ENCODE measurements at places on chromosomes 1 and 21. TPM values are rescaled to one million over a fixed set of nuclear protein-coding genes. Genes with fewer than 3 reads are reported as not detected.

GRCh38 chr1:185467122-185467521 is 150.1 kb upstream of the IVNS1ABP start:
- H3K4me3 ChIP-seq, result no peak overlapping the region
- DNase-seq, result no peak
- H3K36me3 ChIP-seq, result no peaks in the 10 kb centered on the region
- no peak overlapping the region for H3K27ac ChIP-seq
- no peaks in the 10 kb centered on the region for H3K27me3 ChIP-seq

DNA sequence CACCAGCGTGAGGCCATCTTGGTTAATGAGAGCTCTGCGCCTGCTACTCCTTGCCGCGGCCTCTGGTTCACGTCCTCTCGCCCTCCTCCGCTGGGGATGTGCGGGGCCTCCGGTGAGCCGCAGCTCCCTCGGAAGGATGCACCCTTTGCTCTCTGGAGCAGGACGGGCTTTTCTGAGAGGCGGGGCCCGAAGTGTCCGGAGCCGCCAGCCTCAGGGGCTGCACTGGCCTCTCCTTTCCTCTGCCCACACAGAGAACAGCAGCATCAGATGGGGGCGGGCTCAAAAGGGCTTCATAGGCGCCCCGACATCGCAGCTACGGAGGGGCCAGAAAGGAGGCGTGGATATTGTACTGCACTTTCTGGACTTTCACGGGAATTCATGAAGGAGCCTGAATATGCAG is 284.7 kb downstream of the CAMTA1 start:
- no peak overlapping the region for H3K4me3 ChIP-seq
- no peaks in the 10 kb centered on the region for H3K36me3 ChIP-seq
- no peaks in the 10 kb centered on the region for H3K4me1 ChIP-seq
- no peak for DNase-seq
- H3K27ac ChIP-seq, result no peak overlapping the region

GRCh38 chr21:42245331-42246193 is 26.6 kb downstream of the ABCG1 start:
- DNase-seq, result no peak
- no peaks in the 10 kb centered on the region for H3K27me3 ChIP-seq
- H3K4me3 ChIP-seq, result no peak overlapping the region
- no peak overlapping the region for H3K27ac ChIP-seq
- no peaks in the 10 kb centered on the region for H3K4me1 ChIP-seq

DNA sequence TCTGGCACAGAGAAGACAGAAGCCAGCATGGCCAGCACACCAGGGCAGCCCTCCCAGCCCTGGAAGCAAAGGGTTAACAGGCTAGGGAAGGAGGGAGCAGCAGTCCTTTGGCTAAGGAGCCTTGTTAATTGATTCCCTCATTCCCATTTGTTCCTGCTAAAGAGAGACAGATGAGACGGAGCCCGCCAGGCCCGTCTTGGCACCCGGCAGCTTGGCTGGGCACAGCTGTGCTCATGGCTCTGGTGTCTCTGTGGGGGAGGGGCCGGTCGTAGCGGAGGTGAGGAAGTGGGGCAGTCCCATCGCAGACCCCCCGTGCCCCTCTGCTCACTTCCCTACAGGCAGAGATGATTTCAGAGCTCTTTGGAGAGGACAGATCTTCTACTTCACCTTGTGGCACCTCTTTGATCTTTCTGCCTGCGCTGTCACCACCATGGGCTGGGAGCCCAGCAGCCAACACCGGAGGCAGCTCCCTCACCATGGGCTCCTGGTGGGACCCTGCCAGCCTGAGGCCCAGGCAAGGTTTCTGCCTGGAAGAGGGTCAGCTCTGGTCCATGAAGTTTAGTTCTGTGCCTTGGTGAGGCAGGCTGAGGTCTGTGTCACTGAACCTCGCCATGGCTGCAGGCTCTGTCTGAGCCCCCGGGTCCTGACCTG is 38.0 kb downstream of the FOXO6 start:
- H3K27ac ChIP-seq, result no peak overlapping the region
- DNase-seq, result no peak
- H3K27me3 ChIP-seq, result no peaks in the 10 kb centered on the region

DNA sequence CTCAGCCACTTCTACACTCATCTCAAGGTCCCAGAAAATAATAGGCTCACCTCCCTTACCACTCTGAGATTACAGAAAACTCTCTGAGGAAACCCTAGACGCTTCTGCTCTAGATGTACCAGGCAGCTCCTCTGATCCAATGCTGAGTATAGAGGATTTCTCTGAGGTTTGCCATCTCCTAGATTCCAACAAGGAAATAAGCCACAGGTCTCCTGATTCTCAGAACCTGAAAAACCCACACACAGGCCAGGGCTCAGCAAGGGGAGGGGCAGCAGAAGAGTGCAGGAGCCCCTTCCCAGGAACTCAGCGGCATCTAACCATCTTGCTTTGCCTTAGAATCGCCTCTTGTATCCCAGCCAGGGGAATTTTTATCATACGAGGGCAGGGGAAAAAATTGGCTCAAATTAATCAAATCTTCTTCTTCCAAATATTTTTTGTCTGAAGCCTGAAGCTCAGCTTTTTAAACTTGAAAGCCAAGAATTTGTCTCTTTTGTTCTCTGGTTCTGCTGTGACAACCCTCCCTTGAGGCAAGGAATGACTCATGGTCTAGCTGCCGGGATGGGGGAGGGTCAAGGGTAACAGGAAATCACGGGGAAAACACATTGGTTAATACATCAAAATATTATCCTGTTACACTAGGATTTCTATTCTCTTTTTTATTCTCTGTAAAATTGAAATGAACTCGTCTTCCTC is 30.8 kb downstream of the GORAB start:
- no peak for DNase-seq
- no peaks in the 10 kb centered on the region for H3K4me1 ChIP-seq
- H3K27me3 ChIP-seq, result no peaks in the 10 kb centered on the region
- no peaks in the 10 kb centered on the region for H3K36me3 ChIP-seq

- H3K27me3 ChIP-seq, result no peaks in the 10 kb centered on the region
- H3K27ac ChIP-seq, result no peak overlapping the region
- no peaks in the 10 kb centered on the region for H3K4me1 ChIP-seq
- DNase-seq, result no peak
Measured at GRCh38 chr1:12669529-12670068, 25.7 kb downstream of the AADACL4 start.

GRCh38 chr1:61142726-61143500 is 60.6 kb downstream of the NFIA start:
- no peak overlapping the region for H3K4me3 ChIP-seq
- DNase-seq, result no peak
- no peaks in the 10 kb centered on the region for H3K36me3 ChIP-seq
- H3K27me3 ChIP-seq, result no peaks in the 10 kb centered on the region
- H3K27ac ChIP-seq, result no peak overlapping the region

- no peaks in the 10 kb centered on the region for H3K27me3 ChIP-seq
- peak overlapping the region; percentile 95 for H3K27ac ChIP-seq
- no peaks in the 10 kb centered on the region for H3K36me3 ChIP-seq
- DNase-seq, result no peak
- H3K4me3 ChIP-seq, result peak overlapping the region; percentile 81
Measured at GRCh38 chr1:84504580-84505492, 1.4 kb upstream of the SPATA1 start.

DNA sequence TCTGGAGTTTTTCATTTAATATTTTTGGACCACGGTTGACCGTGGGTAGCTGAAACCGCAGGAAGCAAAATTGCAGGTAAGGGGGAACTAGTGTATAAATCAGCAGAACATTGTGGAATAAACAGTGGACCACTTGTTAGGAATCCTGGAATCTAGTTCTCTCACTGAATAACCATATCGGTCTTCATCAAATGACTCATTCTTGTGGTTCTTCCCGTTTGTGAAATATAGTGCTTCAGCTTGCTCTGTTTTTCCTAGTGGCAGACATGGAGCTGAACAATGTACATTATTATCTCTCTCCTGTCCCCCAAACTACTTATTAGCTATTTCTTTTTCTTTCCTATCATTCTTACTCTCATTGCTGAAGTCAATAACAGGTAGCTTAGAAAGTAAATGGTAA is 61.9 kb downstream of the HSPA13 start:
- DNase-seq, result no peak
- no peaks in the 10 kb centered on the region for H3K27me3 ChIP-seq
- H3K4me1 ChIP-seq, result no peaks in the 10 kb centered on the region
- H3K4me3 ChIP-seq, result no peak overlapping the region

DNA sequence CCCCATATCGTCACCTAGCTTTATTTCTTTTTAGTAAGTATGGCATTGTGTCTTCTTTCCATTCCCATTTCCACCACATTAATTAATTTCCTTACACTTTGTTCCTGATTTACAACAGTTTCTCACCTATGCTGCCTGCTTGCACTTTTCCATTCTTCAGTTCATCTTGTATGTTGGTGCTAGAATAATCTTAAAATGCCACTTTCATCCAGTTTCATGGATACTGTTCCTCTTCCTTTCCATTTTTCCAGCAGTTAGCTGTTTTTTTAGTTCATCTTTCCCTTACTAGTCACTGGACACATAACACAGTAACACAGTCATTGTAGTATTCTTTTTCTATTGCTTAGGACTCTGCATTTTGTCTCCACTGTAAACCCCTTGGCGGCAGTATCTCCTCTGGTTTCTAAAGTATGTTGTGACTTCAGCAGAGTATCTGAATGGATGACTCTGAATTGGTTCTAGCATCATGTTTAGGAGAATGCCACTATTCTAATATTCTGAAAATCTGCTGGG is 2.1 kb downstream of the CDC7 start:
- H3K27me3 ChIP-seq, result no peaks in the 10 kb centered on the region
- peak overlapping the region; percentile 30 for H3K27ac ChIP-seq
- no peak overlapping the region for H3K4me3 ChIP-seq
- H3K4me1 ChIP-seq, result peaks cover 11% of the 10 kb centered on the region

DNA sequence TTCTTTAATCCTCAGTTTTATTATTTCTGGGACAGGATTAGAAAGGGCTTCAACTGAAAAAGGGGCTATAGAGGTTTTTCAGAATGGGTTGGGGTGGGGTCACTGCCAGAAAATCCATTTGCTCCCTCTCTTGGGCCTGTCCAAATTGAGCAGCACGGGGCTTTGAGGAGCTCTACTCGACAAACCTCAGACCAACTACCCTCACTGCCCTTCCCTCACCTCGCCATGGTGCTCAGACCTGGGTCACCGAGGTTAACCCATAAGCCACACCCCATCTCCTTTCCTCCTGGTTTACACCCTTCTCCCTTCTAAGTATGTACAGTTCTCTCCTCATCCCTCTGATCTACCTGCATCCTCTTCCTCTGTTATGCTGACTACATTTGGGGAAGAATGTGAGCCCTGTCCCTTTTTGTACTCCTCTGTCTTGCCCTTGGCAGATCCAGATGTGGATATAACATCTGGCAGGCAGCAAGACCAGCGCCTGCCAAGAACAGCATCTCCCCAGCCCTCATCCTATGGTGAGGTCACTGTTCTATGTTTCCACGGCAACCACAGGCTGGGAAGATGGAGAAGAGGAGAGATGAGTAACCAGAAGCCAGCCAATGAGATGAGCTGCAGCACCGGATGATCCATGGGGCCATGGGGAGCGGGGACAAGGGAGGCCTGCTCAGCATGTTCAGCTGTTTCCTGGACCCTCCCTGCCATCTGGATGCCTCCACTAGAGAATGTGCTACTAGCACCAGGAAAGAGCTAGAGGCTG is 3.7 kb upstream of the FABP3 start:
- no peak overlapping the region for H3K4me3 ChIP-seq
- H3K27ac ChIP-seq, result no peak overlapping the region
- H3K36me3 ChIP-seq, result no peaks in the 10 kb centered on the region
- H3K4me1 ChIP-seq, result peaks cover 26% of the 10 kb centered on the region

GRCh38 chr1:20555758-20556120 is 3.4 kb downstream of the FAM43B start:
- H3K4me1 ChIP-seq, result peaks cover 8% of the 10 kb centered on the region
- H3K27ac ChIP-seq, result no peak overlapping the region
- H3K36me3 ChIP-seq, result no peaks in the 10 kb centered on the region
- no peaks in the 10 kb centered on the region for H3K27me3 ChIP-seq

DNA sequence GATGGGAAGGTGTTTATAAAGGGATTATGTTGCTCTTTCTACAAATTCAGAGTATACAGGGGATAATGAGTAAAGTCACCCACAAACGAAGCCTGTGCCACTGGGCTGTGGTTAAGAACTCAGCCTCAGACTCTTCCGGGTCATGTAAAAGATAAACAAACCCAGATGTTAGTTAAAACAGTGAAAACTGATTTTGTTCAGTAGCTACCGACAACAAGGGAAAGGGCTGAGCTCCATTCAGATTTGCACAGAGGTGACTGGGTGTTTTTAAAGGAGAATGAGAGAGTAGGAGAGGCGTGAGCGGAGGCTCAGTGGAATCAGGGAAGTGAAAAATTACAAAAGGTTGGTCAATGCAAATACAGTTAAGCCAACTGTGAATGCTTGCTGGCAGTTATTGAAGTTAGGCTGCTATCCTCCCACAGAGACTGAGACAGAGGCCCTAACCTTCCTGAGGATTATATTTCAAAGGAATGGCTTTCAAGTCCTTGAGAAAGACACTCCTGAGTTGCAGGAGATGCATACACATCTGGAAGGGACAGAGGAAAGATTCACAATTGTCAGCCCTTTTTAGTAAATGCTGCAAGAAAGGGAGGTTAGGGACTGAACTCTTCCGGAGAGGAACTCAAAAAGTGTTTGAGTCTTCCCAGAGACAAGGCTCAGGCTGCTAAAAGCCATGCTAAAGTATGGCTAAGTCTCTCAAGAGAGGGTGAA is 29.9 kb upstream of the SAMD13 start:
- peak; percentile 11 for DNase-seq
- H3K27me3 ChIP-seq, result no peaks in the 10 kb centered on the region
- H3K36me3 ChIP-seq, result no peaks in the 10 kb centered on the region
- H3K27ac ChIP-seq, result peak overlapping the region; percentile 92
- peaks cover 37% of the 10 kb centered on the region for H3K4me1 ChIP-seq
- no peak overlapping the region for H3K4me3 ChIP-seq

- H3K36me3 ChIP-seq, result no peaks in the 10 kb centered on the region
- peak overlapping the region; percentile 83 for H3K4me3 ChIP-seq
- peak overlapping the region; percentile 97 for H3K27ac ChIP-seq
- H3K4me1 ChIP-seq, result peaks cover 15% of the 10 kb centered on the region
- peak; percentile 13 for DNase-seq
Measured at GRCh38 chr1:31064718-31065309, 703 bp downstream of the PUM1 start.

Gene CR1L
- total RNA-seq, result not detected

Gene AMIGO1
- total RNA-seq, result 1.5 TPM

Gene SFN
- 22.1 TPM for total RNA-seq

Gene WNT3A
- 0.09 TPM for total RNA-seq
